ENCODE measurements at places on chromosomes 12 and 14.

DNA sequence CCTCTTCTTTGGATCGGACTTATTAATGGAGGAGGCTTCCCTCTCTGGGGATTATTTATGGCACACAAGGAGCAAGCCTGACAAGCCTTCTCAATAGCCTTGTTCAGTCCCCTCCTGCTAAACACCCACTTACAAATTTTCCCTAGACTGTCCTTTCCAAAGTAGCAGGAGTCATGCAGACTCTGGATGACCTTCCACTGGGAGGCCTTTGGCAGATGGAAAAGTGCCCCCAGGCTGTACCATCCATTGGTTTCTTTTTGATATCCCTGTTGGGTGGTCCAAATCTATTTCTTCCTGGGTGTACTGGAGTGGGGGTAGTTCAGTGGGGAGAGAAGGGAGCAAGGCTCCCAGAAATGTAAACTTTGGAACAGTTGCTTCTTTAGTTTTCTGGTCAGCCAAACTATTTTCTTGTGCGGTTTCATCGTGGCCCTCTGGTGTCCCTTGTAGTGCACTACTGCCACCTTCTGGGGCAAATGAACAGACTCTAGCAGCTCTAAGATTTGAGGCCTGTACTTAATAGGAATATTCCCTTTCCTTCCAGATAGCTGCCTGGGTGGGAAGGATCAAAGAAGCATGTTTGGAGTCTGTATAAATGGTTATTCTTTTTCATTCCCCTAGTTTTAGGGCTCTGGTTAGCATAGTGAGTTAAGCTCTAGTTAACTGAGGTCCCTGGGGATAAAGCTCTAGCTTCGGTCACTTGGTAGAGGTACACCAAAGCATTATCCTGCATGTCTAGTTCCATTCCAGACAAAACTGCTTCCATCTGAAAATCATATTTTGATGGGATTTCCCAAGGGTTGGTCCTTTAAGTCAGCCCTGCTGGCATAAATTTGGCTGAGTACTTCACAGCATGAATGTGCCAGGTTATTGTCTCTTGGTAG lies 409.5 kb downstream of the SLC6A15 start:
- DNase-seq: no peak

- no peak for DNase-seq
Observed at GRCh38 chr12:87870061-87870460, 159.1 kb downstream of the C12orf50 start.

DNA sequence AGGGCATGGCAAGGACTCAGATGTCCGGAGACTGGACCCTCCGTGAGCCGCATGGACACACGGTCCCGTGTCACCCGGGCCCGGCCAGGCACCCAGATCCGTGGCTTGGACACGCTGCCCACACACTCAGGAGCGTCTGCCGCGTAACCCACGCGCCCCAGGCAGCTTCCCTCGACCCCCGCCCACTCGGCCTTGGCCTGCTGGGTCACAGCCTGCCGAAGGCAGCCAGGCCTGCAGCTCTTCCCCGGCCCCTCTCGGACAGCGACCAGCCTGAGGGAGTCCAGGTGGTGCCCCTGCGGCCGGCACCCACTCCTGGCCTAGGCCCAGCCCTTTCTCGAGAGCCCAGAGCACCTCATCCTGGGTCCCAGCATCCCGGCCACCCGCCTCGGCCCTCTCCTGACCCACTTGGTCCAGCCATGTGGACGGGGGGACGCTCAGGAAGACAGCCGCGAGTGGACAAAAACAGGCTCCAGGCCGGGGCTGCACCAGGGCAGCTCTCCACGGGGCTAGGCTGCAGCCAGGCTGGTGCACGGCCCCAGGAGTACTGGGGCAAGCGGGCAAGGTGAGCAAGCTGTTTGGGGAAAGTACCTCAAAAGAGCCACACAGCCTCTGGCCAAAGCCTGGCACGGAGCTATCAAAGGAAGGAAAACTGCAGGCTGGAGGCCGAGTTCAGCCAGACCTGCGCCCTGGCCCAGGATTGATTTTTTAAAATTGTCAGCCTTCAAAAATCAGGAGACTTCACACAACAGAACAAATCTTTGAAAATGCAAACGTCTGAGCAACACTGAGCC lies 6.5 kb downstream of the AKT1 start:
- DNase-seq: no peak

- DNase-seq: no peak
Observed at GRCh38 chr12:130677957-130678558, 38.0 kb downstream of the RIMBP2 start.

GRCh38 chr12:50988051-50988450 lies 35.7 kb downstream of the HIGD1C start:
- no peak for DNase-seq

- DNase-seq: no peak
Observed at GRCh38 chr12:120121766-120122293, 5.3 kb upstream of the RAB35 start.

DNA sequence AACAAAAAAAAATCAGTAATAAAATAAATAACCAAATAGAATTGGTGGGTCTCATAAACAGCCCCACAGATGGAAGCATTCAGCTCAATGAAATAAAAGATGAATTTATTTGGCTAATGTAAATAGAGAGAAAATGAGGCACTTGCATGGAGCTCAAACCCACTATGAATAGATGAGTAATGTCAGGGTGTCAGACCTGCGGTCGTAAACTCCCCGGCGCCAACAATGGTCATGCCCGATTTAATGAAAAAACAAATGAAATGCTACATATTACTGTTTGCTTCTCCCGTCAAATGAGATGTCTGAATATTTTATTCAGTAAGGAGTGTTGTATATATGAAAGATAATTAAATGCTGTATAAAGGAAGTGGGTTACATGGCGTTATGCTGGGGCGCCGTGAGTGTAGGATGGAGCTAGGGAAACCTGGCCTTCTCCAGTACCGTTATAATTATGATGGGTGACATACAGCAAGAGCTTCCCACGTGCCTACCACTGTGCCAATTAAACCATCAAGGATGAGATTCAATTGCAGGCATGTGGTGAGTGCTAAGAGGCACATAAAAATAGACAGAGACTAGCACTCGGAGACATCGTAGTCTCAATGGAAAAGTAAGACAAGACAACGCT lies 648.1 kb downstream of the BCL11B start:
- no peak for DNase-seq

GRCh38 chr14:84025106-84026012 lies 1504.6 kb upstream of the FLRT2 start:
- no peak for DNase-seq

GRCh38 chr12:42749239-42749638 lies 159.7 kb upstream of the PRICKLE1 start:
- no peak for DNase-seq

DNA sequence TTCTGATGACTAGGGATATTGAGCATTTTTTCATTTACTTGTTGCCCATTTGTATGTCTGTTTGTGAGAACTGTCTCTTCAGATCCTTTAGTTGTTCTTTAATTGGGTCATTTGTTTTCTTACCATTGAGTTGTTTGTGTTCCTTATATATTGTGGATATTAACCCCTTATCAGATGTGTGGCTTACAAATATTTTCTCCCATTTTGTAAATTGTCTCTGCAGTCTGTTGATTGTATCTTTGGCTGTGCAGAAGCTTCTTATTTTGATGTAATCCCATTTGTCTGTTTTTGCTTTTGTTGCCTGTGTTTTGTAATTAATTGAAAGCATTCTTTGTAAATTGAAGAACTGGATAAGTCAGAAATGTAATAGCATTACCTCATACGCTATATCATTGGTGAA lies 459.1 kb upstream of the FOXG1 start:
- DNase-seq: no peak

DNA sequence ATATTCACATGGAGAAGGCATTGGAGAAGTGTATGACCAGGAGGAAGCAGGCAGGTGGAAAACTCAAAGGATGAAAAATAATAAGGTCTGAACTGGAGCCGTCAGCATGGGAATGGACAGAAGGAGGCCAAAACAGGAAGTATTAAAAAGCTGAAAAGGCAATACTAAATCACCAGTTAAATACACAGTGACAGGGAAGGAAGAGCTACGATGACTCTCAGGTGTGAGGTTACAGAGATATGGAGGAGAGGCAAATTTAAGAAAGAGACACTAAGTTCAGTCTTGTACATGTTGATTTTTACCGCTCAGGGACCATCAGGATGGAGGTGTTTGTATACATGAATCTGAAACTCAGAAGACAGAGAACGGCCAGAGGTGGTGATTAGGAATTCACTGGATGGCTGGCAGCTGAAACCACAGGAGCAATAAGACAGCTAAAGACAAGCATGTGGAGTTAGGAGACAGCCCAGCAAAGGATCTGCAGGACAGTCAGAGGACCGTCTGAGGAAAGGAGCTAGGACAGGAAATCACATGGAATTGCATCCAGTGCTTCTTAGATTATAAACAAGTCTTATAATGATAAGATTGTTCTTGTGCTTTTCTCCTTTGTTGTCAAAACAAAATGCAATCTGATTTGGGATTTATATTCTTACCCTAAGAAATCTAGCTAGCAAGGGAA lies 33.9 kb upstream of the CDKN3 start:
- DNase-seq: no peak

GRCh38 chr12:104998423-104999346 lies 12.6 kb downstream of the NOPCHAP1 start:
- no peak for DNase-seq

- DNase-seq: no peak
Observed at GRCh38 chr14:33987565-33988080, 36.7 kb upstream of the EGLN3 start.

DNA sequence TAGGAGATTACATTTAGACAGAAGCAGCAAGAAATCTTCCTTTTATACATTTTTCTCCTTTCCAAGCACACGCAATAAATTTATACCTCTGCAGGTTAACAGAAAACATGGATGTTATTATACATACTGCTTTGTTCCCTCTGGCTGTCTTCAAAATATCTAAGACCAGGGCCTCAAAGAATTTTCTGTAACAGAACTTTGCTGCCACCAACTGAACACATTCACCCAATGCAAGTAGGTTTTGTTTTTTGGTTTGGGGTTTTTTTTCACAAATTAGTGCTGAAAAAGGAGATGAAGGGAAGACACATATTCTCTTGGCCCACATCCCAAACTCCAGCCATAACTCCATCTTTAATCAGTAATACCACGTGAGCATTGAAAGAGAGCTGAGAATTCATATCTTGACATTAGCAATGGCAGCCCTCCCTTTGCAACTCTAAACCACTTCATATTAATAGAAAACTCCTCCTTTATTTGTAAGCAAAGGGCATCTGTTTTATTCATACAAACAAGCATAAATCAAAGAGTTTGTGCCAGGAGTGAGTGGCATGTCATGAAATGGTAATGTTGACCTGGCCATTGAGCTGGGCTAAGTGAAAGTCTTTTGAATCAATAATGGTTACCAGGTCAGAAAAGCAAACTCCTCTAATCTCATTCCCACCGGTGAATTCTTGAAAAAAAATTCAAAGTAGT lies 150.8 kb upstream of the FSCB start:
- no peak for DNase-seq

GRCh38 chr12:123000578-123000977 lies 20.1 kb downstream of the ARL6IP4 start:
- no peak for DNase-seq

- DNase-seq: no peak
Observed at GRCh38 chr14:74667758-74668157, 45.1 kb downstream of the AREL1 start.

DNA sequence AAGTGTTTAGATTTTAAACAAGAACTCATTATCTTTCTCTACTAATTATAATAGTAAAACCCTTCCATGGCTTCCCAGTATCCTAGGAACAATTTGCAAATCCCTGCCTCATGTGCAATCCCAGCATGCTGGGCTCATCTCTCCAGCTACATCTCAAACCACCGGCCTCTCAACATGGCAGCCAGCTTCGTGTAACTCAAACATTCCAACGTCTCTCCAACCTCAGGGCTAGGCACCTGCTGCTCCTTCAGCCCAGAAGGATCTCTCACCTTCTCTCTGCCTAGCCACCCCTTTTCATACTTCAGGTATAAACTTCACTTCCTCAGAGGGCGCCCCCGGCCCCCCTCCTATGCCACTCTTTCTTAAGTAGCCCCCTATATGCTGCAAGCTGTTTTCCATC lies 7.2 kb downstream of the SART3 start:
- no peak for DNase-seq

DNA sequence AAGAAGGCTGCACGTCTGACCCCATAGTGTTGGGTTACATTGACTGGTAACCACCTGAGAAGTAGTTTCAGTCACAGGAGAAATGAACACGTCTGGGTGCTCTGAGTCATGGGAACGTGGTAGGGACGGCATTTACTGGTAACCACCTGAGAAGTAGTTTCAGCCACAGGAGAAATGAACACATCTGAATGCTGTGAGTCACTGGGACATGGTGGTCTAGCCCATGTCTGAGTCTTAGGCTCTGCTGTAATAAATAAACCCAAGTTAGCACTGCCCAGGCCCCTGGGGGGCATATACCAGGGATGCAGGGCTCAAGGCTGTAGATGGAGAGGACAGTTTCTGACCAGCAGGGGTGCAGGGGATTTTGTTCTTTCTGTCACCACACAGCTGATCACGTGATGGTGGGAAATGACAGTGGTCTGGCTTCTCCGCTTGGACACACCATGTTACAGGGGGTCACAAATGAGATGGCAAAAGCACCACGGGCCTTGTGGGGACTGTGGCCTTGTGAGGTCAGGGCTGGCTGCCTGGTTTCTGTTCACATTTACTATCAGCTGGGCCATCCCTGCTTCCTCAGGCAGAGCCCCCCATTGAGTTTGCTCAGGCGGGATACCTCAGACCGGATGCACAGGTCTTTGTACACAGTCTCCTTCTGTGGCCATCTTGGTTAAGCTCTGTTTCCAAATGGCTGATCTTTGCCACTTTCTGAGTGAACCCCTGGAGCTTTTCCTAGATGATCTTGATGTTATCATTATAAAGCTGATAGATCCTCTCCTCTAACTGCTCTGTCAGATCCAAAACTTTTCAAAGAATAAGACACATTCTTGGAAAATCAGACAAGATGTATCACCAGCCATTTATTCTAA lies 9.8 kb upstream of the C12orf42 start:
- DNase-seq: no peak

DNA sequence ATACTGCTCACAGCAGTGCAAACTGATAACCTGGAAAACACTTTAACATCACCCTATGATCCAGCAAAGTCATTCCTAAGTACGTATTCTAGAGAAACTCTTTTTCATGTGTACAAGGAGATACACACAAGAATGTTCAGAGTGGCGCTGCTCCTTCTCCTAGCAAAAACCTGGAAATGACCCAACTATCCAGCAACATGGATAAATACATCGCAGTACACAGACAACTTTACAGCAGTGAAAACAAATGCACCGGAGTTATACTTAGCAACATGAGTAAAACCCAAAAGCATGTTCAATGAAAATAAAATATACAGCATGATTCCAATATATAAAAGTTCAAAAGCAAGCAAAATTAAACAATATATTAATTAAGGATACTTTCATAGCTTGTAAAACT lies 18.7 kb downstream of the SART3 start:
- no peak for DNase-seq

- no peak for DNase-seq
Observed at GRCh38 chr12:43113135-43113534, 438.9 kb downstream of the ADAMTS20 start.
